ENCODE measurements at places on chromosomes 7 and 10.

DNA sequence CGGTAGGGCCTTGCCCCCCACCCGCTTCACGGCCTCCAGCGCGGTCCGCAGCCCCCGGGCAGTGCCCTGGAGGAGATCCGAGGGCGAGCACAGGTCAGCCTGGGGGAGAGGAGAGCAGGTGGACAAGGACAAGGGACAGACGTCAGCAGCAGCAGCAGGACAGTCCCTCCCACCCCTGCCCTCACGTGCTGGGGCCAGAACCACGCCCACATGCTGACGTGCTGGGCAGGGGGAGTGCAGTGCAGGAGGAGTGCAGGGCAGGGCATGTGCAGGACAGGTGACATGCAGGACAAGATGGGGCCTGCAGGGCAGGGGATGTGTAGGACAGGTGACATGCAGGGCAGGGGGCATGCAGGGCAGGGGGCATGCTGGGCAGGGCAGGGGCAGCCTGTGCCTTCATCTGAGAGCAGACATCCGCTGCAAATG, 1.5 kb upstream of the SAP25 start:
- no peak for DNase-seq

- DNase-seq: no peak
Observed at GRCh38 chr10:101723176-101723575, 28.2 kb upstream of the FBXW4 start.

GRCh38 chr10:63264617-63265221, 131.6 kb downstream of the NRBF2 start:
- no peak for DNase-seq

DNA sequence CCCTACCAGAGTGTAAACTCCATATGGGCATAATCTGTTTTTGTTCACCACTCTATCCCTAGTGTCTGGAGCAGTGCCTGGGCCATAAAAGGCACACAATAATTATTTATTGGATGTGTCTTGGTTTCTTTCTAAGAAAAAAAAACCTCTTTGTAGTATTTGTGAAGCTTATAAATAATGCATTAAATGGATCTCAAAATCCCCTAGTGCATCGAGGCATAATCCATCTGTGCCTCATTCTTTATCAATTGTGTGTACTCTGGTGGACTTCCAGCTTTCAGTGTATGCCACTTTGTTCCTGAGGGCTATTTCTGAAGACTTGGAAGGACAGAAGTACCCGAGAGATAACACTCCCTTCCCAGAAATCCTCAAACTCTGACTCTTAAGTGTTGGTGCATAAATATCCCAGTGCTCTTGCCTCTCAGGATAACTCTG, 255.0 kb upstream of the PHYHIPL start:
- DNase-seq: no peak

- DNase-seq: no peak
Observed at GRCh38 chr10:100934084-100934659, 21.4 kb downstream of the SLF2 start.

DNA sequence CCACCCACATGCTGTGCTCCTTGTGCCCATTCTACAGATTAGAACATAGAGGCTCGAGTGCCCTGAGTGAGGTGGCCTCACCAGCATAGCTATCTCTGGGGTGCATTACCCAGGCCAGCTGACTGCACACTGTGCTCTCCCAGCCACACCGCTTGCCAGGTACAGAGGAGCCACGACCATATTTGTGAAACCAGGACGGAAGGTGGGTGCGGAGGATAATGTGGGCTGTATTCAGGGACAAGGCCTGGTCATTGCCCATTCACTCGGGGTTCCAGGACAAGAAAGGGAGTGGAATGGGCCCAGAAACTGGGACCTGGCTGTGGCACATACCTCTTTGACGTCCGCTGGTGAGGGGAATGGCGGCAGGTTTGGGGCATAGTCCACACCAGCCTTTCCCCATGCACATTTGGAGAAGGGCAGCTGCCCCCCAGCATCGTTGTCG, 236.0 kb downstream of the TNS3 start:
- no peak for DNase-seq

- no peak for DNase-seq
Observed at GRCh38 chr7:107874605-107875446, 16.2 kb upstream of the DLD start.

DNA sequence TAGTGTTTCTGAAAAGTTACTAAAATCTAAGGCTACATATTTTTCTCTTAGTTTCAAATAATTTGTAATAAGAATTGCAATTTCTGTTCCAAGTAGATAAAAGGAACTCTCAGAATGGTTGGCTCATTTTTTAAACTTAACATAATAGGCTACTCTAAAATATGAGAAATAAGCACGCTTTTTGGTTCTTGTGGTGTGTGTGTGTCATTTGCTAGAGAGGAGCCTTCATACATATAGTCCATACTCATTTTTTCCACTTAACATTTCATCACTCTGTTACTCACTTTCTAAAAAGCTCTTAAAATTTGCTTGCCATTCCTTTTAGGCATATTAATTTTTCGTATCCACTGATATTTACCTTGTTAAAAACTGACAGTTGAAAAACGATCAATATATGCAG, 74.0 kb upstream of the VWDE start:
- DNase-seq: no peak

DNA sequence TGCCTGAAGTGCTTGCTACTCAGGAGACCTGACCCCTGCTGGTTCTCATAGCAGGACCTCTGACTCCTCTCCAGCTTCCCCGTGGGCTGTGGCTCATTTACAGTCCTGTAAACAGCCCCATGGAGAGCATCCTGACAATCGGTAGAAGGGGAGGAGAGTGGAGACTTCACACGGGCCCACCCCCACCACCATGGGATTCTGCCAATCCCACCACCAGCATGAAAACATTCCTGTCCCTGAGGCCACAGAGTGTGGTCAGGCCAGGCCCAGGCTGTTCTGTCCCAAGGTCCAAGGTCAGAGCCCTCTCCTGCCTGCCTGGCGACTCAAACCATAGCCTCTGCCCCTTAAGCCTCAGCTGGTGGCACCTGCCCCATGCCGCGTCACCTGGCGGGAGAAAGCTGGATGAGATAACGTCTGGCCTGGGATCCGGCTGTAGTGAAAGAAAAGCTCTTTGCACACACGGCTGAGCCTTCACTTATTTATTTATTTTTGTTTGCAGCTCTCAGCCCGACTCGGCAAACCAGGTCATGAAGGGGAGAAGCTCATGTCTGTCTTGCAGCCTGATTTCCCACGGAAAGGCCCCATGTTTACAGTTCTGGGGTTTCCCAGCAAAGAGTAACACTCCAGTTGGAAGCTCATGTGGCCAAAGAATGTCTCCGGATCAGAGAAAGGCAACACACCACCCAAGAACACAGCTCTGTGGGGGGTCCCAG, 293.6 kb upstream of the ZMIZ1 start:
- DNase-seq: no peak

- no peak for DNase-seq
Observed at GRCh38 chr7:36038063-36038721, 114.9 kb upstream of the EEPD1 start.

DNA sequence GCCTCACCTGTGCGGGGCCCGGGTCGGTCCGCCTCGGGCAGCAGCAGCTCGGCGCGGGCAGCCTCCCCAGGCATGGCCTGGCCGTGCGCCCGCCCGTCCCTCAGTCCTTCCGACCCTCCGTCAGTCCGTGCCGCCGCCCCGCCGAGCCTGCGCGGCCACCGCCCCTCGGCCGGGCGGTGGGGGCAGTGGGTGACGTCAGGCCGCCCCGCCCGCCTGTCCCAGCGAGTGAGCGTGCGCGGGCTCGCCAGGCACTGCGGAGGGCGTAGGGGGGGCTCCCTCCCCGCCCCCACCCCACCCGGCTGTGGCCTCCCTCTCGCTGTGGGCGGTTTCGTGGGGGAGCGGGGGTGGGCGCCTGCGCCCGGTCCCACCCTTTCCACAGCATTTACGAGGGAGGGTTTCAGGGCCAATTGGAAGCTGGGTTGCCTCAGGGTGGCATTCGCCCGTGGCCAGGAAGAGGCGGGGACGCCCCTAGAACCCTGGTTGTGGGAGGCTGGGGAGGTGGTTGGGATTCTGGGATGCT, at the start of gene NACAD:
TSS of gene NACAD (minus strand) at position 149 of the 520 bp plus-strand sequence. CDS start at position 74, 75 bp downstream.
- DNase-seq: peak; percentile 18

- no peak for DNase-seq
Observed at GRCh38 chr10:113441220-113441619, 111.6 kb upstream of the HABP2 start.

DNA sequence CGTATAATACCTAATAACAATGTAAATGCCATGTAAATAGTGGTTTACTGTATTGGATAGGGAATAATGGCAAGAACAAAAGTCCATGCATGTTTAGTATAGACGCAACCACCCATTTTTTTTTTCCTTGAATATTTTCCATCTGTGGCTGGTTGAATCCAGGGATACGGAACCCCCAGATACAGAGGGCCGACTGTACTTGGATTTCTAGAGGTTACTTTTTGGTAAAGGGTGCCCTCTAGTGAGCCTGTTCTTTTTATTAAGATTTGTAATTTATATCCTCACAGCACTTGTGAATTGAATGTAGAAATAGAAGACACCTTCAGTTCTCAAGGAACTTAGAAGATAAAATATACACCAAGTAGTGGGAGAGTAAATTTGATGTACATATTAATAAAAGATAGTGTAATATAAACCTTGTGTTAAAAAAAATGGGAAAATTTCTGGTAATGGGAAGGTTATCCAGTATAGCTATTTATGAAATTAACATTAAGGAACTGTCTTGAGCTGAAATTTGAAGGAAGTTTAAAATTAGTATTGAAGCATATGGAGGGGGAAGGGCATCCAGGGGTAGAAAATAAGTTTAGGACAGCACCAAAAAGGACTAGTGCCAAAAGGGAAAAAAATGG, 32.0 kb downstream of the EXOC6 start:
- DNase-seq: no peak

GRCh38 chr10:30553626-30554439, 75.7 kb downstream of the LYZL2 start:
- no peak for DNase-seq

GRCh38 chr7:78052112-78052511, 253.5 kb downstream of the PHTF2 start:
- no peak for DNase-seq

- DNase-seq: no peak
Observed at GRCh38 chr10:15775513-15775912, 55.8 kb upstream of the ITGA8 start.

GRCh38 chr10:8158193-8159071, 103.9 kb downstream of the GATA3 start:
- DNase-seq: no peak

GRCh38 chr7:74379938-74380337, 73.8 kb upstream of the GTF2IRD1 start:
- no peak for DNase-seq

GRCh38 chr10:60849217-60849616, 70.9 kb downstream of the CDK1 start:
- DNase-seq: no peak

DNA sequence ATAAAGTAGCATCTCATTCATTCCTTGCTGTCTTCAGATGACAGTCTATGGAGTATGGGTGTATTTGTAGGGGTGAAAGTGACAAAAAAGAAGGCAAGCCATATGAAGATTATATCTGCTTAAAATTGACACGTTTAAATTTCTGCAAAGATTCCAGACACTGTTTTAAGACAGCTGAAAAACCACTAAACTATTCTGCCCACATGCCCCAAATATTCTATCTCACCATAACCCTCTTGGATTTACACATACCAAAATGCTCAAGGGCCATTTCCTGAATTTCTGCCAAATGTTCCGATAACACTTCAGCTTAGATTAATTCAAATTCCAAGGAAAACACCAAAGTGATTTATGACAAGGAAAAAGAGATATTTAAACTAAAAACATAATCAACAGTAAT, 99.9 kb upstream of the IL6 start:
- no peak for DNase-seq

DNA sequence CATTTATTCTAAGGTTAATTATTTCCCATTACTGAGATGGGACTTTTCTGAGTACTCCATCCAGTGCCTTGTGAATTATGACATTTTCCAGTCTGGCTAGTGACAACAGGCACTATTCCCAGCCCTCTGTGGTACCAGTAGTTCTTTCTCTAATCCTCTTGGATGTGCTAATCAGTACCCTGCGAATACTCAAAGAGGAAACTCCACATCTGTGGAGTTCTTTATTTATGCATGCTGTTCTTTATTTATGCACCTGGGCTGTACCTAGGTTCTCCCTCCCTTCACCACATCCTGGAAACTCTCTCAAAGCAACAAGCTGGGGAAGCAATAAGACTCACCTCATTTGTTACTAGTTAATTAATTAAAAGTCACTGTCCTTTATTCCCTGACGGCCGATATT, 83.5 kb downstream of the TSPAN12 start:
- DNase-seq: no peak

- peak; percentile 7 for DNase-seq
Observed at GRCh38 chr7:122092964-122093797, 50.9 kb downstream of the AASS start.

GRCh38 chr7:37482505-37482904, 33.8 kb upstream of the ELMO1 start:
- DNase-seq: no peak

GRCh38 chr10:74651565-74651964, 174.8 kb upstream of the KAT6B start:
- DNase-seq: no peak

DNA sequence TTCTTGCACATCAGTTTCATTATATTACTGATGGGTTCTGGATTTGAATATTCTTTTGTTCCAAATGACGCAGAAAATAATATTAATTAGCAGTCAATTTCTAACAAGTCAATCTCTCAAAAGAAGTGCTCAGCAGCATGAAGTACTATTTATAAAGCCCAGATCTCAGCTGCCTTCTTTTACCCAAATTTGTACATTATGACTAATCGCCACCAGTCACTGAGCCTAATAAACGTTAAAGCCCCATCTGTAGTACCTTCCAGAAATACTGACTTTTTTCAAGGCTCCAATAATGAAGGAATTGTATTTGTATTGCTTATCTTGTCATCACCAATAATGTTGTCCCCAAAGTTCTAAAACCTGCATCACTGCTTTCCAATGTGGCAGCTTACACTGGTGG, 540.2 kb downstream of the PARD3 start:
- no peak for DNase-seq

DNA sequence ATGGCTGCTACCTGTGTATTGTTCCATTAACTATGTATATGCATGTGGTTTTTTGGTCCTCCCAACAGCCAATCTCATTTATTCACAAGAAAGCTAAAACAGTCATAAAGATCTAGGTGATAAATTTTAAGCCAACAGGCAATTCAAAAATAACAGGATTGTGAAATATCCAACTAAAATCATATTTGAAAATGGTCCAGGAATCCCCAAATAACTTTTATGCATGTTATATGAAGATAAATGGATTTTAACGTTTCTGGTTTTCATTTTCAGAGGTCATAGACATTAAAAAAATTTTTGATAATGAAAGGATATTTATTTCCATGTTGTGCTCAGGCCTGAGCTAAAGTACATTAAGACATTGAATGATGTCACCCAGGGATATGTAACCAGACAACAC, 96.8 kb upstream of the JAZF1 start:
- DNase-seq: no peak

GRCh38 chr10:4918236-4918635, 45.0 kb upstream of the AKR1C1 start:
- no peak for DNase-seq

GRCh38 chr7:144854839-144855424, 19.1 kb upstream of the TPK1 start:
- DNase-seq: no peak
